ENCODE measurements at places on chromosomes 12 and 14. TPM values are rescaled to one million over a fixed set of nuclear protein-coding genes. Genes with fewer than 3 reads are reported as not detected.

The TROAP gene
- total RNA-seq: 1.2 TPM

The BEGAIN gene
- 1.6 TPM for total RNA-seq

The TMX1 gene
- 29.9 TPM for total RNA-seq

The COQ5 gene
- 28.4 TPM for total RNA-seq

The MYF5 gene
- not detected for total RNA-seq

The FGF6 gene
- not detected for total RNA-seq

The DIO2 gene
- 1.4 TPM for total RNA-seq

The CLEC6A gene
- total RNA-seq: 1.1 TPM

DNA sequence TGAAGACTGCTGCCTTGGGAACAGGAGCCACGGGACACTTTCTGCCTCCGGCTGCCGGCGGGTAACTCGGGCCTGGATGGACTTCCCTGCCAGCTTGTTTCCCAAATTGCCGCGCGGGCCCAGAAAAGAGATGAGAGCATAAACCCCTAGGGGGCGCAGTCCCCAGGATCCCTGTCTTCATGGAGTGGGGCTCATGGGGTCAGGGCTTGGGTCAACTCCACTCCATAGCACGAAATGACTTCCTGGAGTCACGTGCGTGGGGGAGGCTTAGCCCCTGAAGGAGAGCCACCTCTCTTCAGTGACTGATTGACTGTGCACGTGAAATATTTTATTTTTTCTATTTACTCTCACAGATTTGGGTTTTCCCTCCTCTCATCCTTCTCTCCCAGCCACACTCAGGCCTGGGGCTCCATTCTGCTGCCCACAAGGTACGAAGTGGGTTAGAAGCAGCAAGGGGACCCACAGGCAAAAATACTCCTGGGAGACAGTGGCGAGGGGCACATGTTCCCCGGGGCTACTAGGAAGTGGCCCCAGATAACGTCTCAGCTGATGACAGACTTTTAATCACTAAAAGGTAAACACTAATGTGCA lies 10.0 kb downstream of the PGF start:
- no peak for DNase-seq
- peaks cover 12% of the 10 kb centered on the region for H3K36me3 ChIP-seq
- H3K4me3 ChIP-seq: no peak overlapping the region
- peaks cover 20% of the 10 kb centered on the region for H3K4me1 ChIP-seq

GRCh38 chr14:24818058-24818822 lies 184.2 kb upstream of the GZMB start:
- no peak overlapping the region for H3K4me3 ChIP-seq
- H3K27me3 ChIP-seq: no peaks in the 10 kb centered on the region
- no peak for DNase-seq
- H3K36me3 ChIP-seq: no peaks in the 10 kb centered on the region
- no peaks in the 10 kb centered on the region for H3K4me1 ChIP-seq
- peak overlapping the region; percentile 65 for H3K27ac ChIP-seq

GRCh38 chr12:64059685-64060084 lies 162.4 kb downstream of the KICS2 start:
- no peaks in the 10 kb centered on the region for H3K4me1 ChIP-seq
- no peaks in the 10 kb centered on the region for H3K27me3 ChIP-seq
- no peak overlapping the region for H3K4me3 ChIP-seq
- no peaks in the 10 kb centered on the region for H3K36me3 ChIP-seq

GRCh38 chr12:125140279-125141209 lies 75.3 kb downstream of the AACS start:
- DNase-seq: no peak
- H3K36me3 ChIP-seq: peaks cover 4% of the 10 kb centered on the region
- H3K27ac ChIP-seq: no peak overlapping the region

DNA sequence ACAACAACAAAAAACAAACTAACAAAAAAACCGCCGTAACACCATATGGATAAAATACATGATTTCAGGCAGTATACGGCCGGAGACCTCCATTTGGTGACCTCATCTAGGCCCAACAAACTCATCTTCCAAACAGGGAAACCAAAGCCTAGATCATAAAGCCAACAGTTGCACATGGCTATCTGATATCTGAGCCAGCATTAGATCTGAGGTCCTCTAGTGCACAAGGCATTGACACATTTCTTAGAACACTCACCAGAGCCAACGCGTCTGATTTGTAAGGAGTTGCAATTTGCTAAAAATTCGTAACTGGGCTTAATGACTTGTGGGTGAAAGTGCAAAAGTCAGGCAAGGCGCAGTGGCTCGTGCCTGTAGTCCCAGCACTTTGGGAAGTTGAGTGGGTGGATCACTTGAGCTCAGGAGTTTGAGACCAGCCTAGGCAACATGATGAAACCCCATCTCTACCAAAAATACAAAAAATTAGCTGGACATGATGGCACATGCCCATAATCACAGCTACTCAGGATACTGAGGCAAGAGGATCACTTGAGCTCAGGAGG lies 42.0 kb upstream of the NUDT4 start:
- H3K4me1 ChIP-seq: no peaks in the 10 kb centered on the region
- H3K27ac ChIP-seq: no peak overlapping the region
- no peak for DNase-seq
- no peaks in the 10 kb centered on the region for H3K36me3 ChIP-seq

GRCh38 chr14:80464531-80465149 lies 253.3 kb upstream of the DIO2 start:
- H3K27me3 ChIP-seq: no peaks in the 10 kb centered on the region
- H3K36me3 ChIP-seq: no peaks in the 10 kb centered on the region
- H3K4me1 ChIP-seq: peaks cover 3% of the 10 kb centered on the region
- no peak for DNase-seq
- no peak overlapping the region for H3K4me3 ChIP-seq
- H3K27ac ChIP-seq: no peak overlapping the region

DNA sequence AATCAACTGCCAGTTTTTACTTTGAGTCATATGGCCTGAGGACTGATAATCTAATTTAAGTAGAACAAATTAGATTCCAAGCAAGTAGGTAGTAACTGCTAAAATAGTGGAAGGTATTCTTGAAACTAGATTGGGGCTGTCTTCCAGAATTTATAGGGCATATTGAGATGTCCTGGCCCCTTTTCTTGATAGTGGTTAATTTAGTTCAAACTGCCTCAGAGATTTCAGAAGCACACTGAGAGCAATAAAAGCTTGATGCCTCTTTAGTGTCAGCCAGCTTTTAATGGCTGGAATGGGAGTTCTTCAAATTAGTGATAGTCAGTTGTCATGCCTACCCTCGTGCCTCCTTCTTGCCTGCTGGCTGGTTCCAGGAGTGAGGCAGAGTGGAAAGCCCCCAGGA lies 120.5 kb downstream of the AKAP6 start:
- H3K4me3 ChIP-seq: no peak overlapping the region
- peak overlapping the region; percentile 45 for H3K27ac ChIP-seq
- H3K27me3 ChIP-seq: no peaks in the 10 kb centered on the region
- peaks cover 15% of the 10 kb centered on the region for H3K4me1 ChIP-seq
- DNase-seq: no peak

- no peak overlapping the region for H3K4me3 ChIP-seq
- no peaks in the 10 kb centered on the region for H3K27me3 ChIP-seq
- H3K27ac ChIP-seq: no peak overlapping the region
These were observed 52.7 kb downstream of the TTC8 start for GRCh38 chr14:88877192-88877591.

GRCh38 chr14:96693987-96694386 lies 103.2 kb upstream of the VRK1 start:
- H3K27me3 ChIP-seq: no peaks in the 10 kb centered on the region
- no peak overlapping the region for H3K4me3 ChIP-seq
- DNase-seq: no peak
- no peaks in the 10 kb centered on the region for H3K36me3 ChIP-seq

GRCh38 chr14:58744801-58745394 lies 107.1 kb downstream of the DACT1 start:
- H3K36me3 ChIP-seq: no peaks in the 10 kb centered on the region
- no peak overlapping the region for H3K27ac ChIP-seq
- H3K4me1 ChIP-seq: peaks cover 10% of the 10 kb centered on the region
- H3K27me3 ChIP-seq: no peaks in the 10 kb centered on the region
- H3K4me3 ChIP-seq: no peak overlapping the region

- peak overlapping the region; percentile 41 for H3K27ac ChIP-seq
- peak overlapping the region; percentile 41 for H3K4me3 ChIP-seq
- no peaks in the 10 kb centered on the region for H3K27me3 ChIP-seq
- H3K36me3 ChIP-seq: no peaks in the 10 kb centered on the region
- peak; percentile 86 for DNase-seq
- no peaks in the 10 kb centered on the region for H3K4me1 ChIP-seq
These were observed 200.7 kb upstream of the FOXN3 start for GRCh38 chr14:89617481-89618329.

- no peak for DNase-seq
- H3K4me3 ChIP-seq: no peak overlapping the region
- peaks cover 6% of the 10 kb centered on the region for H3K4me1 ChIP-seq
- H3K27me3 ChIP-seq: no peaks in the 10 kb centered on the region
- no peak overlapping the region for H3K27ac ChIP-seq
These were observed 155.2 kb downstream of the TGFB3 start for GRCh38 chr14:75826599-75826998.

DNA sequence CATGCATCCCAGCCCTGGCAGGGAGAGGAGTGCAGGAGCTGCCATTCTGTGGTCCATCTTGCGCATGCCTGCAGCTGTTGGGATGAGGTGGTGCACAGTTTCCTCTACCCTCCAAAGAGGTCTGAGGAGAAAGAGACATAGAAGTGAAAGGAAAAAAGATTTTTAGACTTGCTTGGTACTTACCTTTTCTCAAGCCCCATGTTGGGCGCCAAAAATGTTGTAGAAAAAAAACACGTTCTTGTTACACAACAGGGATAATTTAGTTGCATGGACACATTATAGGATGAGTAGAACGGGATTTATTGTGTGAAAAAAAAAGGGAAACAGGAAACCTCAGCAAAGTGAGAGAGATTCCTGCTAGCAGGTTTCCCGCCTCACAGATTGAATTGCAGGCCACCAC lies 244.4 kb upstream of the GARIN2 start:
- no peak overlapping the region for H3K27ac ChIP-seq
- H3K4me1 ChIP-seq: no peaks in the 10 kb centered on the region
- H3K27me3 ChIP-seq: no peaks in the 10 kb centered on the region
- H3K4me3 ChIP-seq: no peak overlapping the region

- DNase-seq: no peak
- no peak overlapping the region for H3K27ac ChIP-seq
- no peaks in the 10 kb centered on the region for H3K36me3 ChIP-seq
- H3K4me1 ChIP-seq: no peaks in the 10 kb centered on the region
- no peaks in the 10 kb centered on the region for H3K27me3 ChIP-seq
- no peak overlapping the region for H3K4me3 ChIP-seq
These were observed 183.3 kb upstream of the LMO3 start for GRCh38 chr12:16789204-16789790.

- no peak overlapping the region for H3K27ac ChIP-seq
- no peak for DNase-seq
- no peaks in the 10 kb centered on the region for H3K36me3 ChIP-seq
- H3K27me3 ChIP-seq: no peaks in the 10 kb centered on the region
- no peak overlapping the region for H3K4me3 ChIP-seq
These were observed 19.6 kb downstream of the CCDC60 start for GRCh38 chr12:119354172-119354571.

DNA sequence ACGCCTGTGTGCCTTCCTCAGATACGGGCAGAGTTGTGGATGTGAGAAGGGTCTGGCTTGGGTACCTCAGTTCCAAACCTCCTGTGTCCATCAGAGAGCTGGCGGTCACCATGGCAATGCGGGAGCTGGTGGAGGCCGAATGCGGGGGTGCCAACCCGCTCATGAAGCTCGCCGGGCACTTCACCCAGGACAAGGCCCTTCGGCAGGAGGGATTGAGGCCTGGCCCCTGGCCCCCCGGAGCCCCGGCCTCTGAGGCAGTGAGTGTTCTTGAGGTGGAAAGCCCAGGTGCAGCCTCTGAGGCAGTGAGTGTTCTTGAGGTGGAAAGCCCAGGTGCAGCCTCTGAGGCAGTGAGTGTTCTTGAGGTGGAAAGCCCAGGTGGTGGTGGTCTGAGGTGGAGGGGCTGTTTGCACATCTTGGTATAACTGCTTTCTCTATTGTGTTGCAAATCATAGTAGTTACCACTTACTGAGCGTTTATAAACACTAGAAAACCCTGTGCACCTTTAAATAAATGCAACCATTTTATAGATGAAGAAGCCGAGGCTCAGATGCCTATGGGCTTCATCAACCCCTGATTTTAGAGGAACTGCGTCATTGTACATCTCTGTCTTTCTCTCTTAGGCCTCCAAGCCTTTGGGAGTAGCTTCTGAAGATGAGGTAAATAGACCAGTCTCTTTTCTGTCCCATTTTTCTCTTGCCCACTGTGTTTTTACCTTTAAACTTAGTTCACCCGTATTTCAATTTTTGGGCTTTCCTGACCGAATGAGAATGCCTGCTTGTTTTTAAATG lies 976 bp downstream of the PEX5 start:
- peaks cover 5% of the 10 kb centered on the region for H3K36me3 ChIP-seq
- peak overlapping the region; percentile 84 for H3K4me3 ChIP-seq

GRCh38 chr12:6916426-6917200 lies 2.2 kb downstream of the ENO2 start:
- peaks cover 9% of the 10 kb centered on the region for H3K36me3 ChIP-seq
- peaks cover 11% of the 10 kb centered on the region for H3K4me1 ChIP-seq
- H3K4me3 ChIP-seq: no peak overlapping the region
- no peak overlapping the region for H3K27ac ChIP-seq

DNA sequence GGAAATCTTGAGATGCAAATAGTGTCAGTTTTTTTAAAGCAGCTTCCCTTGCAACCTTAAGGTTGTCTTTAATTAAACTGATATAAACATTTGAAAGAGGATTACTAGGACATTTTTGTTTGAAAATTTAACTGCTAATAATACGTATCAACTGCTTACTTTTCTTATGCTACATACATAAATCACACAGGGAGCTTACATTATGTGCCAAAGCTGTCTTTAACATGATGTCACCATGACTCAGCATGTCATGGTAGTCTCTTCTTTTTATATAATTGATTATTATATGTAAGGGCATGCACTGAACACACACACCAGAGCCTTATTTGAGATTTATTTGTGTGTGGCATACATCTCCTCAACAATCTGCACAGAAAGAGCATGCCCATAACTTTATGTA lies 63.0 kb upstream of the PTHLH start:
- no peaks in the 10 kb centered on the region for H3K4me1 ChIP-seq
- no peak overlapping the region for H3K27ac ChIP-seq
- H3K36me3 ChIP-seq: no peaks in the 10 kb centered on the region

DNA sequence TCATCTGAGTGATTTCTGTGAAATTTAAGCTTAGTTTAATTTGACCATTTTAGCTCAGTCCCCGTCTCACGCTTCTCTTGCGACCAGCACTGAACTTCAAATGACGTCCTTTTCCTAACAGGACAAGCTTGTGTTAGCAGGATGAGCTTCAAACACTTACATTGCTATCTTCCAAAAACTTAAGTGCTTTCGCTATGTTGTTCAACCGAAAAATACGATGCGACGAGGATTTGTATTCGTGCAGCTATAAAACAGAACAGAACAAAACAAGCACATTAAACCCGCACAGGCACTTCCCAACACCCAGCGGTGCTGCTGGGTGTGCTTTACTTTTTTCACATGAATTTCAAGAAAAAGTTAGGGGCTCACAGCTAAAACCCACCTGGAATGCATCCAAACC lies 64.2 kb upstream of the DICER1 start:
- H3K4me3 ChIP-seq: no peak overlapping the region
- H3K27me3 ChIP-seq: no peaks in the 10 kb centered on the region
- no peaks in the 10 kb centered on the region for H3K36me3 ChIP-seq
- no peaks in the 10 kb centered on the region for H3K4me1 ChIP-seq

All from lung (tissue), 17 donors.